ENCODE measurements at places on chromosomes 1 and 21.

- no peak for DNase-seq
Measured at GRCh38 chr1:18201997-18202719, 94.6 kb downstream of the IGSF21 start.

DNA sequence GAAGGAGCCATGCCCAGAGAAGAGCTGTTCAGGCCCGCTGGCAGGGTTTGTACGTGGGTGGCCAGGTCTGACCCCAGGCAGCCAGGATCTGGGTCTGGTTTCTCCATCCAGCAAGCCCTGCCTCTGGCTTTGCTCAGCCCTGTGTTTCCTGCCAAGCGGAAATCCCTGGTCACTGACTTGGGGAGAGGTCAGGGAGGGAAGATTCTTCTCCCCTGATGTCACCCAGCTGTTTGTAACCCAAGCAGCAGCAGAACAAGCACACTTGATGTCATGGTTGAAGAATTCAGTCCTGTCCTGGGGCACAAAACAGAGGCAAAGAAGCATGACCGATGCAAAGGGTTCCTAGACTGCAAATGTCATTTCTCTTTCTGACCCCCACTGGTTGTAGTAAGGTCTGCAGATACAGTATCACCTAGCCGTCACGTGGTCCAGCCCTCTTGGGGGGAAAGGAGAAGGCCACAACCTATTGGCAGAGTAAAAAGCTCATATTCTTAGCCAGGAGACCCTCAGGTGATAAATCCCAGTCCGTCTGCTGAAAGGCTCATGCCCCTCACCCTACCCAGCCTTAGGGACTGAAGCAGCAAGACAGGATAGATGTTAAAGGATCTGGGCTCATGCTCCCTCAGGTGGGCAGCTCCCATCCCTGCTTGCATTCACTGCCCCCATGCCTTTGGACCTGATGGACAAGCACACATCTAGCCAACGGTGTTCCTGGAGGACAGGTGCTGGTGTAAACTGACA is 120.9 kb downstream of the SYT2 start:
- DNase-seq: no peak

DNA sequence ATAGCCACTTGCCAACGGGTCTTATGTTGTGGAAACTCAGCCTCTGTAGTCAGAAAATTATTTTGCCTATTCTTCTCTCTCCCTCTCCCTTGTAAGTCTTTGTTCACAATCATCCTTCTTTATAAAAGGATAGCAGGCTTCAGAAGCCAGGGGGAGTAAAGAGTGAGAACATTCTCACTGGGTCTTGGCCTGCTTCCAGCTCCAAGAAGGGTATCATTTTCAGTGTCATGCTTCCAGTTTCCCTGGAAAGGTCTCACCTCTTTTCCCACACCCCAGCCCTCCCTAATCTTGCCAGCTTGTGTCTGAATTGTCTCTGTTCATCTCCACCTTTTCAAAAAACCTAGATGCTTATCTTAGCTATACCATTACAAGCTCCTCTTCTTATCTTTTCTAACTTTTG is 346.2 kb upstream of the LRRC7 start:
- no peak for DNase-seq

GRCh38 chr1:241615043-241615974 is 24.9 kb downstream of the CHML start:
- DNase-seq: no peak

DNA sequence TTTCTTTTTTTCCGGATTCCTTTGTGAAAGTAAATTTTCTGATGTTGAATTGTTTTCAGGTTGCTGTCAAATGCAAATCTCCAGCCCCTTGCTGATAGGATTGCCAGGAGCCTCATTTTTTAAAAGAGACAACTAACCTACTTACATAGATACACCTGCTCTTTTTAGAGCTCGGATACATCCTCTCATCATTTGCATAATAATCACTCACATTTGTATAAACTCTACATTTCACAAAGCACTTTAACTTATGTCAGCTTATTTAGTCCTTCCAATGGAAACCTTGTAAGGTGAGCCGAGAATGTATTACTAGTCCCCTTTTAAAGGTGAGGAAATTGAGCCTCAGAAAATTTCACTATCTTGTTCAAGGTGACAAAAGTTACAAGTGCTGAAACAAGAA is 84.8 kb downstream of the KCTD3 start:
- no peak for DNase-seq

DNA sequence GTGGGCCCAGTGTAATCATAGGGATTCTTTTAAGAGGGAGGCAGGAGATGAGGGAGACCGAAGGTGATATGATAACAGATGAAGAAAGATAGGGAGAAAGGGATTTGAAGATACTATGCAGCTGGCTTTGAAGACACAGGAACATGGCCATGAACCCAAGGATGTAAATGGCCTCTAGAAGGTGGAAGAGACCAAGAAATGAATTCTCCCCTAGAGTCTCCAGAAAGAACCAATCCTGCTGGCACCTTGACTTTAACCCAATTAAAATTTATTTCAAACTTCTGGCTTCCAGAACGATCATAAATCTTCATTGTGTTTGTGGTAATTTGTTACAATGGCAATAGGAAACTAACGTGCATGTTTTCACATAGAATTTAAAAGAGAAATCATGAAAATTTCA is 95.0 kb upstream of the GORAB start:
- DNase-seq: no peak

DNA sequence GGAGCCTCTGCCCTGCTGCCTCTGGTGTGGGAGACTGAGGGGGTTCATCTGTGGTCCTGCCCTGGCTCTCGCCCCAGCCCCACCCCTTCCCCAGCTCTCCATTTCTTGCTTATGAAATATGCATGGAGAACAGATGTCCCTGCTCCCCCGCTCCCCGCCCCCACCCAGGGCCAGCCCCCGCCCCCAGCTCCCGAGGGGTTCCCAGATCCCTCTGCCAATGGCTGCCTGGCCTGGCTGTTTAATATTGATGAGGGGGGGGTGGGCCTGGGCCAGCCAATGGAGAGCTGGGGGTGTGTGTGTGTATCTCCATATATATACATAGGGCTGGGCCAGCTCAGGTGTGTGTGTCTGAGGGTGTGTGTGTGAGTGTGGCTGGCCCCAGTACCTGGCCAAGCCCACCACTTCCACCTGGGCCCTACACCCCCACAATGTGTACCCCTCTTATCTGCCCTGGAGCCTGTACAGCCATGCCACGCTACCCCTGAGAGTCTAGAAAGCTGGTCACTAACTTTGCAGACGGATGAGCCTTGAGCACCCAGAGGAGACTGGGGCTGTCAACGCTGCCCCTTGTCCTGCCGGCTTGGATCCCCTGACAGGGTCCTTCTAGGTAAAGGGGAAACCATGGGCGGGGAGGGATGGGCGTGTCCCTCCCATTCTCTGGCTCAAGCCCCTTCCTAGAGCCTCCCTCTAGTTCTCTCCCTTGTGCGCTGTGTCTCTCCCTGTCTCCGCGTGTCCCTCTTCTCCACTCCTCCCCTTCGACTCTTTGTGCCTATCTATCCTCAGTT is at the start of gene NHLH1:
Gene NHLH1, plus strand, starts transcription at position 341 of the 785 bp plus-strand sequence. CDS start 3,661 bp downstream, outside the sequence.
- DNase-seq: no peak

All from Kasumi-1 (cell line).